ENCODE measurements at places on chromosomes 1 and 21.

DNA sequence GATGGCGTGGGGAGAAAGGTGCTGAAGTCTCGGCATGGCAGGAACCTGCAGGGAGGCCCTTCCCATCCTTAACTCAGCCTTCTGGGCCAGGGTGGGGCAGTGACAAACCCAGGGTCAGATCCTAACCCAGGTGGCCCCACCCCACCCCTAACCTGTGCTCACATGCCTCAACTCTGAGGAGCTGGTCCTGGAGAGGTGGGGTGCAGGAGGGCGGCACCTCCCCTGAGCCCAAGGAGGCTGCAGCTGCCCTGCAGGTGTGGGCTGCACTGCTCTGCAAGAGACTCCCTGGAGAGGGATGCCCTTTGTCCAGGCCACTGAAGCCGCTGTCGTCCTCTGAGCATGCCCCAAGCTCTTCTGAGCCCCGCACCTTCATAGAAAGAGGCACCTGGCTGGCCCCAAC, 15.2 kb upstream of the ADAMTSL4 start:
- no peak for DNase-seq

- DNase-seq, result no peak
Measured at GRCh38 chr1:205981257-205981656, 21.9 kb downstream of the RAB7B start.

GRCh38 chr1:9841460-9841859, 17.7 kb upstream of the CLSTN1 start:
- no peak for DNase-seq

GRCh38 chr1:247277191-247277590, 21.3 kb downstream of the VN1R5 start:
- DNase-seq, result no peak

- no peak for DNase-seq
Measured at GRCh38 chr1:21689661-21690372, 20.7 kb upstream of the RAP1GAP start.

DNA sequence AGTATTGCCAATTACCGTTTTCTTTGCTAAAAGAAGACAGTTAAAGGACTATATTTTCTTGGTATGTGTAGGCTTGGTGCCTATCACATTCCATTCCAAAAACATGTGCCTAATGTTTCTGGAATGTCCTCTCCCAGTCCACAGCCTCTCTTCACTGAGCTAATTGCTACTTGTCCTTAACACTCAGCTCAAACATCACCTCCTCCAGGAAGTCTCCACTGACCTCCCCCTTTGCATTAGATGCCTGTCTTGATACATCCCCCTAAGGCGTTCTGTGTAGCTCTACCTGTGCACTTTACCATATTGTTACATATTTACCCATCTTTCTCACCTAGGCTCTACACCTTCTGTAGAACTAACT, 195.6 kb upstream of the CAMK1G start:
- DNase-seq, result no peak

- DNase-seq, result no peak
Measured at GRCh38 chr21:39531064-39531463, 79.3 kb downstream of the SH3BGR start.

GRCh38 chr1:190046231-190046630, 431.4 kb downstream of the BRINP3 start:
- no peak for DNase-seq

Measured in C1 segment of cervical spinal cord (tissue), 14 donors.